ENCODE measurements at places on chromosomes 5 and 9. TPM values are rescaled to one million over a fixed set of nuclear protein-coding genes. Genes with fewer than 3 reads are reported as not detected.

Gene BDP1
- 39.9 TPM for total RNA-seq

Gene ZNF354C
- total RNA-seq = 5.7 TPM

Gene CERCAM
- total RNA-seq = 51.3 TPM

Gene HMCN2
- 9.5 TPM for total RNA-seq

Gene GFPT2
- 20.0 TPM for total RNA-seq

Gene C1QTNF3
- 12.7 TPM for total RNA-seq

Gene B4GALT1
- 107 TPM for total RNA-seq

Gene OLFM1
- total RNA-seq = 47.8 TPM

Gene TRPM6
- total RNA-seq = 2.6 TPM

Gene AQP3
- 203 TPM for total RNA-seq

Data from ureter (tissue), 1 donor.